ENCODE measurements at places on chromosomes 2 and 18.

DNA sequence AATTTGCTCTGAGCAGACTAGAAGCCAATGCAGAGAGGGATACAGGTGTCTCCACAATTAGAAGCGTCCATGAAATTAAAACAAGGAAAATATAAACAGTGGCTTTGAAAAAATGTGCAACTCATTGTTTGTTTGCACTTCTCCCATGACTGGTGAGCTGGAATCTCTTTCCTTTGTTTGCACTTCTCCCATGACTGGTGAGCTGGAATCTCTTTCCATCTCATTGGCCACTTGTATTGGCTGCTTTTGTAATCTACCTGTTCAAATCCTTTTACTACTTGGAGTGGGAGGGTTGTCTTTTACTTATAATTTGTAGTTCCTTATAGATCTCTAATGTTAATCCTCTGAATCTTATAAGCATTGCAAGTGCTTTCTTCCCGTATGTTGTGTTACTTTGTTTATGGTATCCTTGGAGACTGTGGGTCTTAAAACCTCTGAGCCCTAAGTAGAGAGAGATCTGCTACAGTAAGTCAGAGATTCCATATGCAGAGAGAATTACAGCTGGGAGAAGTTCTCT, 94.1 kb downstream of the RTN4 start:
- no peak for DNase-seq

- DNase-seq, result no peak
These were observed 15.3 kb upstream of the D2HGDH start for GRCh38 chr2:241719093-241719492.

GRCh38 chr2:69231612-69232277, 155.3 kb downstream of the GFPT1 start:
- DNase-seq, result peak; percentile 39

- DNase-seq, result peak; percentile 42
These were observed 118.0 kb upstream of the MSTN start for GRCh38 chr2:190180313-190181122.

- DNase-seq, result peak; percentile 36
These were observed 117.0 kb upstream of the CYP1B1 start for GRCh38 chr2:38192976-38193375.

- DNase-seq, result peak; percentile 82
These were observed 480.4 kb downstream of the KCNJ3 start for GRCh38 chr2:155178921-155179320.

DNA sequence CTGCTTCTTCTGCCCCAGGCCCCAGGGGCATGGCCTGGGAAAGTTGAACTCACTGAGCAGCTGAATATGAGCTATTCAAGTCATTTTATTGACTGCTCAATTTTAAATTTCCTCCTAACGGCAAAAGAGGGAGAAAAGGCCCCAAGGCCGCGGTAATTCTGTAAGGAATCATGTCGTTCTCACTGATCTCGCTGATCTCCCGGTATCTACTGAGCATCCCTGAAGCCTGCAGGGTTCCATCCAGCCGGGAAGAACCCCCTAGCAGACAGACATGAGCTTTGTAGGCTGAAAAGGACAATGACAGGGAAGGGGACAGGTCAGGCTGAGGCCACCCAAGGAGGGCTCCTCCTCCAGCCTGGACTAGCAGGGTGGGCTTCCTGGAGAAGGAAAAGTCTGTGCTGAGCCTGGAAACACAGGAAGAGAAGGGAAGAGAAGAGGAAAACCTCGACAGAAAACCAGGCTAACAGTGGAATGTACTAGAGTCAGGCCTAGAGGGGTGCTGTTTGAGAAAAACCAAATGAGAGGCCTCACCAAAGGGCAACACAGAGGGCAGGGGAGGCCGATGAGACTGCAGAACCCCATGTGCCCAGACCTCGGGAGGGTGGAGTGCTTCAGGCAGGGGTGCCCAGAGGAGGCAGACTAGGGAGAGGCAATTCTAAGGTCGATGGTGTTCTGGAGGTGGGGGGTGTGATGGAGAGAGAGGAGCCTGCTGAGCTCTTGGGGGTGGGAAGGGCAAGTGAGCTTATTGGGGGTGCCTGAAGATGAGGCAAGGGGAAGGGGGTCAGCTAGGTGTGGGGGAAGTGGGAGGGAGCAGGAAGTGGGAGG, 2.9 kb upstream of the NPPC start:
- DNase-seq, result no peak

GRCh38 chr2:118565301-118565700, 282.1 kb downstream of the EN1 start:
- no peak for DNase-seq

- DNase-seq, result no peak
These were observed 1.2 kb downstream of the FN1 start for GRCh38 chr2:215434447-215435279.

- DNase-seq, result peak; percentile 77
These were observed 30.7 kb upstream of the PTMA start for GRCh38 chr2:231677632-231678104.

DNA sequence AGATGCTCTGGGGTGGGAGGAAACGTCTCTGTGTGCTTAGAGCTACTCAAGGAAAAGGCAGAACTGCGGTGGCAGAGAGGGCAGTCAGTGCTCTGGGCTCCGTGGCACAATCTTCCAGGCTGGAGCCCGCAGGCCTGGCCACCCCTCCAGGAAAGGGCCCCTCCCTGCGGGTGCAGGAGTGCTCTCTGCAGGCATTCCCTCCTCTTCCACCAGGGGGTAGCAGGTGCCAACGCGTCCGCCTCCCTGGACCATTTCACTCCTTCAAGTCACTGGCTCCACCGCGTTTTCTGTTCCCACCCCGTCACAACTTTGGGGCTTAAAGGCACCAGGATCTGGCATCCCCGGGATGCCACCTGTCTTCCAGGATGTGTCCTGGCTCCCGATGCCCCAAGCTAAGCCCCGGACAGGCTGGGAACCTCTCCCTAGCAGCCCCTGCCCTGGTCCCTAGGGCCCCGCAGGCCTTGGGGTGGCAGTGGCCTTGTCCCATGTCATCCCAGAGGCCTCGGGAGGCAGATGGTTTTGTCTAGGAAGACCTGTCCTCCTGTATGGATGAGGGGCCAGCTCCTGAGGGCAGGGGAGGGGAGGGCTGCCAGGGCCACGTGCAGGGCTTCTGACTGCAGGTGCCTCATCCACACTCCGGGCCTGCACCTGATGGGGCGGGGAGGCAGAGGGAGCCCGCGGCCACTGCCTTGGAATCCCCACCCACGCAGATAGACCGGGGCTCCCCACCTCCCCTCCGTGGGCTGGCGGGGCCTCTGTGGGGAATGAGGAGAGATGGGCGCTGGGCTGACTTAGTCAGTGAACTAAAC, 26.4 kb downstream of the KCNIP3 start:
- DNase-seq, result peak; percentile 18

DNA sequence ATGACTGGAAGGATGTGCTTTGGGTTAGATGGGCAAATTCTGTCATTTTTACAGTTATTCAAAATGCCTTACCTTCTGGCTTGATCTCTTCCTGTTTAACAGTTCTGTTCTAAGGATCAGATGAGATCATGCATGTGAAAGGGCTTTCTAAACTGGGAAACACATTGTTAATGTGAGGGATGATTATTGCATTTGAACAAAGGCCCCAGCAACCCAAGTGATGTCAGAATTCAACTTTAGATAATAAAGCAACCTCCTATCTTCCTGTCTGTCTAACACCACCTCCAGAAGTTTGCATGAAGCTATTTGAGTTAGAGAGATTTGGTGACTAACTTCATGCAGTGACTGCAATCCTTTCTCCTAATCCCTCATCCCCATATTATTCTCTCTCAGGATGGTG, 77.8 kb upstream of the B3GNT2 start:
- DNase-seq, result no peak

GRCh38 chr18:74742573-74743243, 145.0 kb downstream of the ZNF407 start:
- DNase-seq, result no peak

DNA sequence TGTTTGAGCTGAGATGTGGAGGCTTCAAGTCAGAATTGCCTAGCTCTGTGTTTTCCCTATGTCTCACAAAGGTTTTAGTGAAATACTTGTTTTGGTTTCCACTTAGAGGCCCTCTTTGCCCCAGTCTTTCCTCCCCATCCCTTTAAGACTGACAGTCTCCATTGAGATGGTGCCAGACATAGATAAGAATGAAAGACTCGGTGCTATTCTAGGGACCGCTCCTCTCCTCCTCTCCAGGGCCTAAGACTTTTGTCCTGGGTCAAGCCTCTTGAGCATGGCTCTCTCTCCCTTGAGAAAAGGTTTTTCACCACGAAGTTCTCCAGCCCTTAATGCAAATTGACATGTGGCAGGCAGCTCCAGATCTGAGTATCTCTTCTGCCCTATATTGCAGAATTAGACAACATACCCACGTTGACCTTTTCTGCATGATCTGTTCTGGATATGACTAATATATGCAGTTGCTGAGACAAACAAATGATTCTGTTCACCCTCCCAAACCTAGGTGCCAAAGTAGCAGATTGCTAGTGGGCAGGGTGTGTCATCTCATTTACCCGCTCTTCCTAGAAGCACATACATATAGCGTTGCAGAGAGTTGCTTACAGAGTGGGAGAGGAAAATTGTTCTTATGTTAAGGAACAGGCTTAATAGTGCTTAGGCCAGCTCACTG, 47.5 kb upstream of the ACSL3 start:
- DNase-seq, result no peak

Data from Kasumi-1 (cell line).